ENCODE measurements at places on chromosomes 5 and 9.

DNA sequence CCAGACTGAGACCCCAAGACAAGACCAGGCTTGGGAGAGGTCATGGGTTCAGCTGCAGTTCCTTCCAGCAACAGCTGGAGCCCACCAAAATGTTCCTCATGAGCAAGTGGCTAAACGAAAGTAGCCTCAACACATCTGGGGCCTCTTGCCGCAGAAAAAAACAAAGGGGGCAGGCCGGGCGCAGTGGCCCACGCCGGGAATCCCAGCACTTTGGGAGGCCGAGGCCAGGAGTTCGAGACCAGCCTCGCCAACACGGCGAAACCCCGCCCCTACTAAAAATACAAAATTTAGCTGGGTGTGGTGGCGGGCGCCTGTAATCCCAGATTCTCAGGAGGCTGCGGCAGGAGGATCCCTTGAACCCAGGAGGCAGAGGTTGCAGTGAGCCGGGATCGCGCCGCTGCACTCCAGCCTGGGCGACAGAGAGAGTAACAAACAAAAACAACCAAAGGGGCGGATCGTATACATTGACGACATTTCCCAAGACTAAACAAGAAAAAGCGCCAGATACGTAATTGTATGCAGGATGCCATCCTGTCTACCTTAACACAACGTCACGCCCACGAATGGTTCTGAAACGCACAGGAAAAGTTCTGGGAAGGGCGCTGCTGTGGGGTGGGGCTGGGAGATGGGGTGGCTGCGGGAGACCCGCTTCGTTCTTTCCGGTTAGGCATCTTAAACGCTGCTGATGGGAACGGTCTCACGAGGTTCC is 1.7 kb downstream of the INPP5E start:
- DNase-seq: no peak

- DNase-seq: no peak
These were observed 526.0 kb downstream of the CDH18 start for GRCh38 chr5:19462019-19462418.

DNA sequence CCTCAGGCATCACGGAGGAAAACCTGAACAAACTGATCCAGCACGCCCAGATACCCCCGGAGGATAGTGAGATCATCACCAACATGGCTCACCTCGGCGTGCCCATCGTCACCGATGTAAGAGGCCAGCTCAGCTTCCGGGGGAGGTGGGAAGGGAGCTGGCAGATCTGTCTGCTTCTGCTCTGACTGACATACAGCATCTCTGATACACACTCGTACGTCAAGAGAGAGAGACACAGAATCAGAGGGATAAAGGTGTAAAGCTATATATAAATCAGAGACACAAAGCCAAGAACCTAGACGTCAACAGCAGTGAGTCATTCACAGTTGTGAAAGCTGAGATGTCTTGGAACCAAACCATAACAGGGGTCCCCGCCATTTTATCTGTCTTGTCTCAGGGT is 30.1 kb upstream of the CFAP157 start:
- DNase-seq: no peak

- DNase-seq: no peak
These were observed 25.9 kb upstream of the AP3B1 start for GRCh38 chr5:78320401-78320800.

DNA sequence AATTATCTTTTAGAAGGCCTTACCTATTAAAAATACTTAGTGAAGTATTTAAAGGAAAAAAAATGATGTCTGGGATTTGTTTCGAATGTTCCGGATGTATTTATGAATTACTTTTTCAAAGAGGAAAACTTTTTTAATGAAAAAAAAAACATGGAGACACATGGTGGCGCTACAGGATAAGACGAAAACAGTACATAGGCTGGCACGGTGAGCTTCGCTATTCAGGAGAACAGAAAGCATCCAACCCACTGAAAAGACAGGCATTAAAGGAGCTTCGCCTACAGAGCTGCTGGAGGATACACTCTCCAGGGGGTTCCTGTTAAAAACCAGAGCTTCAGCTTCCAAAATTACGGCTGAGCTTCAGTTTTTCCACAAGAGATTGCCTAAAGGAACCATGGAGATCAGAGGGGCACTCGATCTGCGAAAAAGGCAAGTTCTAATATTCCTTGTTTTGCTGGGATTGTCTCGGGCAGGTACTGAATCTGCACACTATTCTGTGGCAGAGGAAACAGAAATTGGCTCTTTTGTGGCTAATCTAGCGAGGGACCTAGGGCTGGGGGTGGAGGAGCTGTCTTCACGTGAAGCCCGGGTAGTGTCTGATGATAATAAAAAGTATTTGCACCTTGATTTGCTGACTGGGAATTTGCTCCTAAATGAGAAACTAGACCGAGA is at the start of gene PCDHB14:
TSS of gene PCDHB14 (plus strand) at position 232 of the 672 bp plus-strand sequence. CDS start at position 395, 163 bp downstream.
- DNase-seq: no peak

GRCh38 chr5:160367261-160367660 is 3.2 kb downstream of the C1QTNF2 start:
- DNase-seq: no peak

- DNase-seq: no peak
These were observed 27.8 kb upstream of the GDNF start for GRCh38 chr5:37867654-37868053.

- no peak for DNase-seq
These were observed 45.6 kb downstream of the COL15A1 start for GRCh38 chr9:98989036-98990000.

GRCh38 chr5:126531543-126532120 is 63.4 kb downstream of the ALDH7A1 start:
- no peak for DNase-seq

- no peak for DNase-seq
These were observed 63.5 kb upstream of the KLF9 start for GRCh38 chr9:70477907-70478480.

DNA sequence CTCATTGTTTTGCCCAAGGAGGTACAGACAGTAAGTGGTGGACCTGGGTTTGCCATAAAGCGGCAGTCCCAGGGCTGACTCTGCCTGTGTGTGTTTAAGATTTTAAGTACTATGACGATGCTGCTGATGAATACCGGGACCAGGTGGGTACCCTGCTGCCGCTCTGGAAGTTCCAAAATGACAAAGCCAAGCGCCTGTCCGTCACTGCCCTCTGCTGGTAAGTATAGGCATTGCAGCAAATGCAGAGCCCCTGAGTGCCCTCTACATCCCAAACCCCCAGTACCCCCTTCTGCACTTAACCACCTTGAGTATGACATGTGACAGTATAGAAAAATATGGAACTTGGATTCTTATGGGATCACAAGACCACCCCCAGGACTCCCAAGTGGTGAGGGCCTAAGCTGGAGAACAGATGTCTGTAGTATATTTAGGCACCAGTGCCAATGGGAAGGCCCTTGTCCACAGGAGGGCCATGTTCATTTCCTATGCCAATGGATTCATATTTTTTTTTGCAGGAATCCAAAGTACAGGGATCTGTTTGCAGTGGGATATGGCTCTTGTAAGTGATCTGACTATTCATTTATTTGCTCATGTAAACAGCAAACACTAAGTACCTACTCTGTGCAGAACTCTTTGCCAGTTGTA is 22.0 kb downstream of the ENHO start:
- DNase-seq: peak; percentile 50

- no peak for DNase-seq
These were observed 708 bp downstream of the RXRA start for GRCh38 chr9:134326724-134327601.

DNA sequence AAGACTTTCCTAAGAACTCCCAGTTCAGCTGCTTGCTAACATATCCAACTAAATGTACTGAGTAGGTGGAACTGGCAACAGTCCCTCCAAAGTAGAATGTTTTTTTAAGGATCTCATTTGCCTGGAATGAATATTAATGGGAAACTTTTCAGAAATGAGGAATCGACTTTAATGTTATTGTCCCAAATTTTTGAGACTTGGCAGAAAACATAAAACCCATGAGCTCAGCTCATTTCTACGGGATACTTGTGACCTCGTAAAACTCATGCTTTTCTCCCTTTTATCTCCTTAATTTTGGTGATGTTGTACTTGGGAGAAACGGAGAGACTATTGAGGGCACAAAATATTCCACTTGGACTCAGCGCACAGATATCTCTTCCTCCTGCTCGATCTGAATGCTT is 296.8 kb downstream of the EBF1 start:
- DNase-seq: no peak

- DNase-seq: no peak
These were observed 128.1 kb downstream of the GIN1 start for GRCh38 chr5:102991802-102992201.

DNA sequence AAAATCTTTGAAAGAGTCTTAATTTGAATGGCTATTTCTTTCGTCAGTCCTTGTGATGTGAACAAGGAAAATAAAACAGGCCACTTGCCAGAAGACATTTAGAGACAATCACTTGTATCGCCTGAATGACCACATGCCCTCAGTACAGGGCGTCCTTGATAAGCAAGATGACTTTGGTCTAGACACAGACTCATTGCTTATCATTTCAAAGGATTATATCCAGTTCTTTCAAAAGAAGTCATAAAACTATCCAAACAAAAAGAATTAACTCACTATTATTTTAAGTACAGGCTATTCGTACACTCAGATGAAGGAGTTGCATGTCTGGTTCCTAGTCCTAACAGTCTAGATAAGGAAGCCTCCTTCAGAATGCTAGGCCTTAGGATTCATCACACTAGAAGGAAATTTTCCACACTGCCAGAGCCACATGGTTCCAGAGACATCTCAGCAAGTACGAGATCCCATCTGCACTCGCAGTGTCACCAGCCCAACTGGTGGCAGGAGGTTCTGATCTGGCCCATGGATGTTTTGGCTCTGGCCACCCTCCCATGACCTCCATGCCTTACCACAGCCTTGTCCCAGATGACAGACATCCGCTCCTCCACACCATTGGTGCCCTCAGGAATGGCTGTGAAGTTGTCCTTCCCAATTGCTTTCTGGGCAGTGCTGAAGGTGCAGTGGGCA is 109.6 kb downstream of the DPYSL3 start:
- no peak for DNase-seq

DNA sequence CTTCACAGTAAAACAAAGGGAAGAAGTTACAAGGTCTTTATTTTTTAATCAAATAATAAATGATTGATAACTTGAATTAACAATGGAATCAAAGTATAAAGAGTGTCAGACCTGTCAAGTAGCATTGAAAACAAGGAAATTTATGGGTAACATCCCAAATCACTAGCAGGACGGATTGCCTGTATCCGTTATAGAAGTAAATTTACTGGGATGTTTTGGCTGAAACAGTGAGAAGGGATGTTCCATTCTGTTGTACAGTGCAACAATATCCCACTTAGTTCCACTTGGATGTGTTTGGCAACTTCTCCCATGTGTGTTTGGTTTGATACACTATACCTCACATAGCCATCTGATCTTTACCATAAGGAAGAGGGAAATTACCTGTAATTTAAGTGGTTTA is 421.0 kb upstream of the CHD1 start:
- no peak for DNase-seq

DNA sequence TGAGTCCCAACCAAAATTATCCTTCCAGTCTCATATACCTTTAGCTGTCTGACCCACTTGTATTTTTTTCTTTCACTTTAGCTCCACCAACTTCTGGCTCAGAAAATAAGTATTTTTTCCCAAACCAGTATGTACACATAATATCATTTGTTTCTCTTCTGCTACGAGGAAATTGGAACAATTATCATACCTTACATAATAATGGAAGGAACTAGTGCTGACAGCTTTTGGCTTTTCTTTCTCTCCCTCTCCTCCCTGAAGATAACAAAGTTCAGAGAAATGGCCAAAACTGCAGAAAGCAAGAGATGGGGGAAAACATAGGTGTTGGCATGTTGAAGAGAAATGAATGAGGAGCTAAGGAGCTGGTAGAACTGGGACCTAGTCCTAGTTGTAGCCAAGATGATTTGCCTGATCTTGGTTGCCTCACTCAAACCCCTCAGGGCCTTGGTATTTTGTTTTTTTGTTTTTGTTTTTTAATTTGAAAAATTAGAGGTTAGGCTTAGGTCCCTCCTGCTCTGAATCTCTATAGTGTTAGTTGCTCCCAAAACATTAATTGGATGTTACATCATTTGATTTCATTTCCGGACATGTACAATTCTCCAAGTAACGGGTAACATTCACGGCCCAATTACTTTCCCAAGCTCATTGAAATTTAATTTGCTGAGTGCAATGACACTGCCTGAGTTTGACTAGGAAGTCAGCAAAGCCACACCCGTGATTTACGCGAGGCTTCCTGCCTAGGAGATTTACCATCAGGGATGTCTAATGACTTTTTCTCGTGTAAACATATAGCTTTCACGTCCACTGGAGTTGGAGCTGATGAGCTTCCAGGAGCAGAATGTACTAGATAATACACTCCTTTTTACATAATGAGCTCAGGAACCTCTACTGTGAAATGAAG is 291.6 kb downstream of the TLE1 start:
- DNase-seq: no peak

DNA sequence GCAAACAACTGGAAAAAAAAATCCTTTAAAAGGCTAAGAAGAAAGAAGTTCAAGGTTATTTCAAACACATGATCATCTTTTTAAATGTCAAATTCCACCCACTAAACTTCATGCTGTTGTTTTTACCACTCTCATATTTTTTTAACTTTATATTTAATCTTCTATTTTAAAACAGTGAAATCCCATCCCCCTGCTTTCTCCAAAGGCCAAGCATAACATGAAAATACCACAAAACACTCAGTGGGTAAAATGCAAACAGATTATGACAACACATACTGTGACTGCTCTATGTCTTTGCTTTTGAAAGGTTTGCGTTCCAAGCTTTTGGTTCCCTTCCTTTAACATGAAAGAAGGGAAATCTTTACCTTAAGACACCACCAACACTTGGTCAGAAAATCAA is 127.6 kb downstream of the SNCAIP start:
- no peak for DNase-seq

DNA sequence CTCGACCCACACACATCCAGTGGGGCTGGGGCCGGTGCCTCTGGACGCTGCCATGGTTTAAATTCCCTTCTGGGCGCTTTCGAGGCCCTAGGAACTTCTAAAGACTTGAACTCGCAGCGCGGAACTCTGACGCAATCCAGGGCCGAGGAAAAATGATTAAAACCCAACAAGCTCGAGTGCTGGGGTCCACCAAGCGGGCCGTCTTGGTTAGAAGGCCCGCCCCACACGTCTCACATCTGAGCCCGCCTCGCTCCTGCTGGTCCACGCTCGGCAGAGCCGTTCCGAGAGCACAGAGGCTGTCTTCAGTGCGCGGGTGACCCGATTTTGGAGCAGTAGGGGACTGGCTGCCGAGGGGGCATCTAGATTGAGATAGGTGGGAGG is 1.5 kb downstream of the CRHBP start:
- DNase-seq: no peak

DNA sequence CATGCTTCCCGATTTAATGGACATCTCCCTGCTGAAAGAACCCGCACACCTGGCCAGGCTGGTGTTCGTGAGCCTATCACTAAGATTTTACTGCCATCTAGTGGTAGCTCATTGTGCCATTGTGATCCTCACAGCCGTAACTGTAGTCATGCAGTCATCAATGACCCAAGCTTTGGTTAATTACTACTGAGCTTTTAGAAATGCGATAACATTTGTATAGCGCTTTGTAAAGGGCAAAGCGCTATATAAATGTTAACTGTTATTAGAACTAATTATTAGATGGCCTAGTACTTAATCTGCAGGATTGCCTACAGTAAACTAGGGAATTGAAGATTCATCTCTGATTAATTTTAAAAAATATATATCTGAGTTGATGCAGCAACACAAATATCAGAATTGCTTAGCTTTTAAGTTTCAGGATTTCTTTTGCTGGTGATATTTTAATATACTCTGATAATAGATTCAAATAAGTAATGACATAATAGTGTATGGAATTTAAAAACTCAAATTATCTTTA is 90.2 kb downstream of the HACD4 start:
- peak; percentile 16 for DNase-seq

Measured in stimulated activated CD8-positive, alpha-beta memory T cell treated with anti-CD3 and anti-CD28 coated beads, Interleukin-4, amount 100 ng/mL, for 1 hour (primary cell).